Sigmoid colon (tissue), 7 donors: ENCODE measurements at places on chromosomes 12 and 14. TPM values are rescaled to one million over a fixed set of nuclear protein-coding genes. Genes with fewer than 3 reads are reported as not detected.

DNA sequence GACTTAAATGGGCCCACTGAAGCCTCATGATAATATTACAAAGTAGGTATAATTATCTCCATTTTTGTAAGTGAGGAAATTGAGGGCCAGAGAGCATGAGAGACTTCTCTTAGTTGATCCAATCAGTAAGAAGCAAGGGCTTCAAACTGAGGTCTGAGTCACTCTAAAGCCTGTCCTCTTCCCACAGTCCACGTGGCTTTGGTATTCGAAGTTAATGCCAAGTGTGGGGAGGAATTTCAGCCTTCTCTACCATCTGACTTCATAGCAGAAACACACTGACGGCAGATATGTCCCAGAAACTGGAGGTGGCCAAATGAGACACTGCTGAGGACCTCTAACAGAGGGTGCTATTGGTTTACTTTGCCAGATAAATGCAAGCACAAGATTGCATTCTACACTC lies 114.4 kb upstream of the OVCH1 start:
- H3K4me3 ChIP-seq: no peak overlapping the region
- H3K27me3 ChIP-seq: no peaks in the 10 kb centered on the region
- no peaks in the 10 kb centered on the region for H3K36me3 ChIP-seq
- H3K27ac ChIP-seq: no peak overlapping the region

Gene CD4
- total RNA-seq: 12.8 TPM

- no peak for DNase-seq
- no peaks in the 10 kb centered on the region for H3K4me1 ChIP-seq
- no peaks in the 10 kb centered on the region for H3K27me3 ChIP-seq
- H3K27ac ChIP-seq: peak overlapping the region; percentile 36
Measured at GRCh38 chr14:53714495-53715192, 242.0 kb downstream of the BMP4 start.

Gene CLEC4C
- total RNA-seq: not detected

- DNase-seq: no peak
- H3K36me3 ChIP-seq: no peaks in the 10 kb centered on the region
- H3K4me3 ChIP-seq: no peak overlapping the region
Measured at GRCh38 chr14:94501588-94502516, 7.4 kb downstream of the SERPINA12 start.
